Suppressor macrophage treated with lipopolysaccharide for 4 hours (primary cell): ENCODE measurements at places on chromosomes 7 and 10.

- DNase-seq: no peak
Measured at GRCh38 chr10:129712000-129712399, 245.0 kb downstream of the MGMT start.

- no peak for DNase-seq
Measured at GRCh38 chr7:94042381-94042780, 38.2 kb upstream of the BET1 start.

- DNase-seq: no peak
Measured at GRCh38 chr10:47333532-47333931, 11.3 kb downstream of the GDF2 start.

- DNase-seq: no peak
Measured at GRCh38 chr7:15837306-15837950, 150.9 kb upstream of the MEOX2 start.

DNA sequence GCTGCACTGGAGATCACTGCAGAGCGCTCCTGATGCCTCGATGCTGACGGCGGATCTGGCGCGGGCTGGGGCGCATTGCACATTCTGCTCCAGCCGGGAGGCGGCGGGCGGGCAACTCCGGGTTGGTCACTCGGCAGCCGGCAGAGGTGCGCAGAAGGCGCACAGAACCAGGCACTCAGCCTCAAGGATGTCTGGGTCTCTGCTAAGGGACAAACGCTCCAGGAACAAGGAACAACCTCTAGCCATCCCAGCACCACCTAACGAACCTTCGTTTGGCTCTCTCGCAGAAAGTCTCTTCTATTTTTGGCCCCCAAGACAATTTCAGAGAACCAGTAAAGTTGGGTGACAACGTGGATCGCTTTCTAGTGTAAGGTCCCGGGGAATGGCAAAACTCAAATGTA is 254.6 kb downstream of the OTUD1 start:
- DNase-seq: no peak

DNA sequence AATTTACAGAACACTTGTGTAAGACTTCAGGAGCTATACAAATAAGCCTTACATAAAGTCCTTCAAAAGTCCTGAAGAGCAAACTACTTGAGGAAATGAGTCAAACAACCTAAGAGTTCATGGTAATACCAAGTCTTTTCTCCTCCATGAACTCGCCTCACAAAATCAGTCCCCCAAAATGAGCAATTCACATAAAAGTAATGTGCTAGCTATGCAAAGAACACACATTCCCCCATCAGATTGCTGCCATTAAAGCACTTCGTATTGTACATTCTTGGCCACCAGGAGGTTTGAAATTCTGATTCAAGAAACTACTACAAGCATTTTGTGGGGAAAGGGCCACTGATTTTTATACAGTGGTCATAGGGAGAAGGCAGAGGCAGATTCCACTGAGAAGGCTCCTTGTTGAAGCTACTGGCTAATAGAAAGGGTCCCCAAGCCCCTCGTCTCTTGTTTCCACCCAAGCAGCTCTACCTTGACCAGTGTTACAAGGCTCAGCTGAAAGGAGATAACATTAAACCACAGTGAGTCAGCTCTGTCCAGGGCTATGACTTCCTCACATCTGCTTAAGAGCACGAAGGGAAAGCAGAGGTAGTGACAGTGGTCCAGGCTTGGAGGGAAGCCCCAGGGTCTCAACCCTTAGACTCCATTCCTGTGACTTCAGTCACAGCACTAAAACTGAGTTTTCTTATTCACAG is 115.2 kb upstream of the CDK1 start:
- DNase-seq: no peak

GRCh38 chr10:110355141-110355831 is 50.6 kb upstream of the SMNDC1 start:
- no peak for DNase-seq

DNA sequence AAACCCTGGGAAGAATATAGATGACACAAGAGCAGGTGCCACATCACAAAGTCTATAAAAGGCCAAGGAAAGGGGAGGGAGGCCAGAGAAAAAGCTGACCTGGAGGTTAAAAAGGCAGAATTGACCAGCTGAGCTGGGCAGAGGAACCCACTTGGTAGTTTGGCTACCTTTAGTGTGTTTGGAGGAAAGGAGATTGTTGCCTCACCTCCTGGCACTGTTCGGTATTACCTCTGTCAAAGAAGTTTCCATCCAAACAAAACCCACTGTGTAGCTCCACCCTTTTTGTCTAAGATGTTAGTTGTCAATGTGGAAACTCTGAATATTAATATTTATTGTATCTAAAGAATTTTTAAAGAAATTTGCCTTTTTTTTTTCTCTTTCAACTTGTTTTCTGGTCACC is 23.4 kb downstream of the ENTPD7 start:
- DNase-seq: no peak

- DNase-seq: peak; percentile 57
Measured at GRCh38 chr10:101848408-101848807, 4.8 kb upstream of the KCNIP2 start.

- no peak for DNase-seq
Measured at GRCh38 chr7:69808391-69808790, 210.1 kb downstream of the AUTS2 start.

DNA sequence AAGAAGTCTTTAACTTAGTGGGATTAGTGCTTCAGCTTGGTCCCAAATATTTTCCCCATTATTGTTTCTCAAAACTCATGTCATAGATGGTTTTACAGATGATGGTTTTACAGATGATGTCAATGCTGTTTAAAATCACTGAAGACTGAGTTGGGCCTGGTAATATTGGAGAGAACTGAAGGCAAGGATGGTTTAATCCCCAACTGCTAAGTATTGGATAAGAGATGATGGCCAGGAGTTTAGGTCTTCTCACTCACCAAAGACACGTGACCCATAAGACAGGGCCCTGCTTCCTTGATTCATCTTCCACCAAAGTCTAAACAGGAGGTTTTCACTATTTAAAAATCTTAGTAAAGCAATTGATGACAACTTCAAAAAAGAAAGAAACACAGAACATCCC is 56.3 kb downstream of the VWA2 start:
- no peak for DNase-seq

GRCh38 chr7:158114056-158114850 is 473.4 kb downstream of the PTPRN2 start:
- DNase-seq: no peak

- DNase-seq: no peak
Measured at GRCh38 chr10:91652364-91652763, 19.5 kb upstream of the PPP1R3C start.

DNA sequence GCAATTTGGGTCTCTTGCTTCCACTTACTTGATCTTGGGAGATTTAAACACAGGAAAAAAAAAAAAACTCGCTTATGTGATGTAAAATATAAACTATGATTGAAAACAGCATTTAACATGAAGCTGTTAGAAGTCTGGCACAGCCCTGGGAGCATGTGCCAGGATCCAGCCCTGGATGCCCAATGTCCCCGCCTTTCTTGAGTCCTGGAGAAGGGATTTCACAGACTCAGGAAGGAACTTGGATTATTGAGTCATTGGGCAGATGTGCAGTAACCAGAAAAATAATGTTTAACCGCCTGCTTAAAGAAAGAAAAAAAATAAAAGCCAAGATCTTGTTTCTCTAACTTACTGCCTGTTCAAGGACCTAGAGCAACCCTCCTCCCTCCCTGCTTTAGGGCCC is 3.7 kb upstream of the JCAD start:
- DNase-seq: no peak

- peak; percentile 66 for DNase-seq
Measured at GRCh38 chr7:143046426-143046851, 5.7 kb upstream of the OR6V1 start.

GRCh38 chr10:3639546-3639945 is 145.5 kb downstream of the KLF6 start:
- no peak for DNase-seq

- no peak for DNase-seq
Measured at GRCh38 chr10:94076325-94076841, 82.7 kb downstream of the PLCE1 start.

DNA sequence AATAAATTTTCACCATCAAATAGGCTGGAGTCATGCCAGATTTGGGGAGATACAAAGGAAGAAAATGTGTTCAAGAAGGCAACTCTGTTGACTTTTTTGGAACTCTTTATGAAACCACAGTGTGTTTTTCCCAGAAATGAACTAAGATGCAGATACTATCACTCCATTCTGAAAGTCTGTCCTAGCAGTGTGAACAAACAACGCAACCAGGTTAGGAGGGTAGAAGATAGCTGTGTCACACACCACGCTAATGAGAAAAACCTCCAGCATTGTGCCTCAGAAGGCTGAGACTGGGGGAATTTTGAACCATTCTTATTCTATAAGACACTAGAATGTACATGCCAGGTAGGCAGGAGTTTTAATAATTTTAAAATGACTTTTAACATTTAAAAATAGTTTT is 15.9 kb upstream of the ATP6V0A4 start:
- DNase-seq: no peak

- DNase-seq: no peak
Measured at GRCh38 chr7:158085741-158086695, 501.6 kb downstream of the PTPRN2 start.

GRCh38 chr7:149719050-149719899 is 54.1 kb downstream of the ZNF467 start:
- no peak for DNase-seq

DNA sequence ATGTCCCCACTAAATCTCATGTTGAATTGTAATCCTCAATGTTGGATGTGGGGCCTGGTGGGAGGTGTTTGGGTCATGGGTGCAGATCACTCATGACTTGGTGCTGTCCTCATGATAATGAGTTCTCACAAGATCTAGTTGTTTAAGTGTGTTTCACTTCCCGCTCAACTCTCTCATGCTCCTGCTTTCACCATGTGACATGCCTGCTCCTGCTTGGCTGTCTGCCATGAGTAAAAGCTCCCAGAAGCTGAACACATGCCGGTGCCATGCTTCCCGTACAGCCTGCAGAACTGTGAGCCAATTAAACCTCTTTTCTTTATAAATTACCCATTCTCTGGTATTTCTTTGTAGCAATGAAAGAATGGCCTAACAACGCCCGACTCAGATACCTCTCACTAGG is 6.2 kb upstream of the PSTK start:
- DNase-seq: peak; percentile 47

DNA sequence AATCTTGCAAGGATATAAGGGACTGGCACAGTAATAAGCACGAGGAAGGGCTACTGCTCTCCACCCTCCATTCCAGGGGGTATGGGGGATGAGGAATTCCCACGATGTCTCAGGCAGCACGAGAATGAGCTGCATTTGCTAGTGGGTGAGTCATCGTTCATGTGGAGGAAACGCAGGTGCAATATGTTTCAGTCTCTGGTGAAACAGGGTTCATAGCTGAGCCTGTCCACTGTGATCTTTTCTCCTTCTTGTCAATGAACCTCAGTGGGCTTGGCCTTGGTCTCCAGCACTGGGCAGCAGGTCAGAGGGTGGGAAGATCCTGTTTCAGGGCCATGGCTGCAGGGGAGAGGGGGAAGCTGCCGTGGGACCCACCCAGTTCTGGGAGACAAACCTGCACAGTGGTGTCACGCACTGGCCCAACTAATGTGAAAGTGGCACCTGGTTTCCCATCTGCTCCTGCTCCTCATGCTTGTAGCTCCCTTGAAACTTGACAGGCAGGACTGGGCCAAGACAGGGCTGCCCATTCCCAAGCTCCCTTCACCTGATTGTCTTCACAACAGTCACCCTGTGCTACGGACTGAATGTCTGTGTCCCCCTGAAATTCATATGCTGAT is 181.9 kb downstream of the USP6NL start:
- no peak for DNase-seq

DNA sequence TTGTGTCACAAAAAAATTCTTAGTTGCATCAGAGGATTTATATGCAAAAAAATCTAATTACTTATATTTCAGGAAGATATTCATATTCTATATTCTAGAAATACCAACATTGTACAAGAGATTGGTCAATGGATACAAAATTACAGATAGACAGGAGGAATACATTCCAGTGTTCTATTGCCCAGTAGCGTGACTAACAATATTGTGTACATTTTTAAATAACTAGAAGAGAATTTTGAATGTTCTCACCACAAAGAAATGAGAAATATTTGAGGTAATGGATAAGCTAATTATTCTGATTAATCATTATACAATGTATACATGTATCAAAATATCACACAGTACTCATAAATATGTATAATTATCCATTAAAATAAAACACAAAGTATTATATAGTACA is 253.3 kb downstream of the IPMK start:
- DNase-seq: no peak

DNA sequence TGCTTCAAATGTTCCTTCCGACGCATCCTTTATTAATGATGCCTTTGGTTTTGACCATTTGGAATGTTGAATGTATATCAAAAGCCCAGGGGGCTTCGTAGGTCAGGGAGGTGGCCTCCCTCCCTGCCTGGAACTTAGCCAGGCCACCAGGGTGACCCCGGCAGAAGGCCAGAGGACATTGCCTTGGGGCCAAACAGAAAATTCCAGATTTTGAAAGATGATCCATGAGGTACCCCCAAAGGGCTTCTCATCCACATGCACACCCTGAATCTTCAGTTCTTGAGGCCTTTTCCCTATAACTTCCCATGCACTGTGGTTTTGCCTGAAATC is 171.7 kb downstream of the ADAM12 start:
- DNase-seq: no peak

DNA sequence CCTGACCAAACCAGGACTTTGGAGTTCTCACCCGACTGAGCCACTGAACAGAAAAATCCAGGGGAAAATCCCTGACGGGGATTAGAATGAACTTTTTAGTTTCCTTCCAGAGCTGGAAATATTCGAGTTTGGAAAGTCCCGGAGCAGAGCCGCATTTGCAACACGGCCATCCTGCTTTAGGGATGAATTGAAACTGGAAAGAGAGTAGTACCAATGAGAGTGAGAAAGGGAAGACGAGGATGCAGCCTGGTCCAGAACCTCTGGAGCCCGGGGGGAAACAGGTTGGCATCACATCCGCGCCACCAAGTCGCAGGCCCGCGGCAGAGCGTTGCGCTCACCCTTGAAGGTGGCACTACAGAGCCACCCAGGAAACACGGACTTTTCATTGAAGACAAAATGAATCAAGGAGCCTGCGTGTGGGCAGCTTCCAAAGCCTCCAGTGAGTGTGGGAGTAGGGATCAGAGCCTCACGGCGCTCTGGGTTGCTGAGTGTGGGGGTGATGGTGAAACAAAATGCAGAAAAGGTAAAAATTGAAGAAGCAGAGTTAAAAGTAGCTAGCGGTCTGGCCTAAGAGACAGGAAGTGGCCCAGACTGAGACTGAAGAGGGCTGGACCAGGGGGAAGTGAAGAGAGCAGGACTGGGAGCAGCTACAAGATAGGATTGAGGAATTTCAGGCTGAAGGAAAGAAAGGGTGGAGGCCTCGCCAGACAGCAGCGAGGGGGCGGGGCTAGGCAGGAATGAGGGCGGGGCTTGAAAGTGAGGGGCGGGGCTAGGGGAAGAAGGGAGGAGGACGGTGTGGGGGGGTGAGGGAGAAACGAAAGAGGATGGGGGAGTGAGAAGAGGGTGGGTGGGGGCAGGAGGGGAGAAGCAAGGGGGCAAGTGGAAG is 1.8 kb downstream of the SMURF1 start:
- DNase-seq: peak; percentile 67

- DNase-seq: no peak
Measured at GRCh38 chr10:35353805-35354204, 17.5 kb downstream of the CCNY start.

- DNase-seq: no peak
Measured at GRCh38 chr10:7433861-7434260, 23.0 kb upstream of the SFMBT2 start.
